ENCODE measurements at places on chromosomes 7 and 10.

DNA sequence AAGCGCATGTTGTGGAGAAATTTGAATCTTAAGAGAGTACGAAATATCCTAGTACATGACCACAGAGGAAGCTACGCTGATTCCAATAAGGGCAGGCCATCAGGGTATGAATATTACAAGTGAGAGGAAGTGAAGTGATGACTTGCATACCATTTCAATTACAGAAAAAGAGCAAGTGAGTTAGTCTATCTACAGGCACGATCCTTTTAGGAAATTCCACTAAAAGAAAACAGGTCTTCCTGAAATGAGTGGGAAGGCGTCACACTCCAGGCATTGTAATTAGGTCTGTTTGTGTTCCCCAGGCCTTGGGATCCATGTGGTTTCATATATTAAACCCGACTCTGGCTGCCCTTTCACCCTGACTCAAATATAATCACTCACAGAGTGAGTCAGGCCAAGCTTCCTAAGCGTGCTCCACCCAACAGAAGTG, 152.5 kb downstream of the SEMA3A start:
- no peak for DNase-seq

DNA sequence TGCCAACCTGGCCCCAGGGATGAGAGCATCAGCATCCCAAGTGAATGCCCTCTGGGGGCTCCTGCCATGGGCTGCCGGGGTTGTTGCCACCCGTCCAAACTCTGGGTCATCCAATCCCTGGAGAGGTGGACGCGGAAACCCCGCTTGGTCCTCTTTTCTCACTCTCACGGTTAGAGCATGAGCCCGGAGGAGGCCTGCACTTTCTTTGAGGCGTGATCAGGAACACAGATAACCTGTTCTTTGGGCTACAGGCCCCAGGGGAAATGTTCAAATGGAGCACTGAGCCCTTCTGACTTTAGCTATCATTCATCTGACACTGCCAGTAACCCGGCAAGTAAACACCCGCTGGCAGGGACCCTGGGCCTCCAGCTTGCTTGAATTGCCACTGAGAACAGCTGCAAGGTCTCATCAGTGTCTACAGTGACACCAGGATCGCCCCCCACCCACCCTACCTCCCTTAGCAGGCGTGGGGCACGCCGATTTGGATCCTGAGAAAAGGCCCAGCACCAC, 29.4 kb upstream of the SLF2 start:
- DNase-seq: no peak

DNA sequence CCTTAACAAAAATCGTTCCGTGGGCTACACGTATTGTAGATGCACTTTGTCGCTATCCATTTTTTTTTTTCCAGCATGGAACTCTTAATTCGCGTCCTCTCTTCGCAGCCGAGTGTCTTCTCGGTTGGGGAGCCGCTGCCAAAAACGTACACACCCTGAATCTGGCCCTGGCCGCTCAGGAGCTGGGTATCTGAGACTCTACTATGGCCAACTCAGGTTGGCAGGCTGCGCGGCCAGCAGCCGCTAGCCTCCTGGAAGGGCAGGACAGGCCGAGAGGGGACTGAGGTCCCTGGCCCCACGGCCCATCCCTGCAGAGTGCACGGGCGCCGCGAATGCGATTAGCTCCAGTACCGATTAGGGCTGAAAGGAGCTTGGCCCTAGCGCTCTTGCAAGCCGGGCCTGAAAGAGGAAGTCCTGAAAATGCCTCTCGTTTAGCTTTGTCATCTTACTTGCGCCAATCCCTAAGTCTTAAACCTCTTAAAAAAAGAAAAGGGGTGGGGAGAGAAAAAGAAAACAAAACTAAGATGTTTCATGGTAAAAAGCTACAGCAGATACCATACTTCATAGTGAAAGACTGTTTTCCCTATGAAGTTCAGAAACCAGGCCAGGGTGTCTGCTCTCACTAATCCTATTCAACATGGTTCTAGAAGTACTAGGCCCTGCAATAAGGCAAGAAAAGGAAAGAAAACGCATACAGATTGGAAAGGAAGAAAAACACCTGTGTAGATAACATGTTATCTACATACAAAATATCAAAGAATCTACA, 113.2 kb upstream of the RHEB start:
- DNase-seq: peak; percentile 30

DNA sequence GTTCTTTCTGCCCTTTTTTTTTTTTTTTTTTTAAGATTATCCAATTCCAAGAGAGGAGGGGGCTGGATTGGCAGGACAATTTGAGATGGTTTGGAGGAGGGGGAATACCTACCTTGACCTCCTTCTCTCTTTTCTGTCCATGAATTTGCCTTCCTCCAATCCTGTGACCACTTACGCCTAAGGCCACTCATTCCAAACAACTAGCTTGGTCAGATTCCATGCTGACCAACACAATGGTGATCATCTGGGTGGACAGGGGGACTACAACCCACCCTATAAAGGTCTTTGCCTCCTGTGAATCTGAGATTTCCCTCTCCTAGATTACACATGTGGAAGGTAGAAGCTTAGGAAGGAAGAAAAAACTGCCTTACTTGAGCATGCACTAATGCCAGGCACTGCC, 2.3 kb upstream of the LDB1 start:
- no peak for DNase-seq

- no peak for DNase-seq
These were observed 13.5 kb downstream of the LRRC20 start for GRCh38 chr10:70368774-70369482.

DNA sequence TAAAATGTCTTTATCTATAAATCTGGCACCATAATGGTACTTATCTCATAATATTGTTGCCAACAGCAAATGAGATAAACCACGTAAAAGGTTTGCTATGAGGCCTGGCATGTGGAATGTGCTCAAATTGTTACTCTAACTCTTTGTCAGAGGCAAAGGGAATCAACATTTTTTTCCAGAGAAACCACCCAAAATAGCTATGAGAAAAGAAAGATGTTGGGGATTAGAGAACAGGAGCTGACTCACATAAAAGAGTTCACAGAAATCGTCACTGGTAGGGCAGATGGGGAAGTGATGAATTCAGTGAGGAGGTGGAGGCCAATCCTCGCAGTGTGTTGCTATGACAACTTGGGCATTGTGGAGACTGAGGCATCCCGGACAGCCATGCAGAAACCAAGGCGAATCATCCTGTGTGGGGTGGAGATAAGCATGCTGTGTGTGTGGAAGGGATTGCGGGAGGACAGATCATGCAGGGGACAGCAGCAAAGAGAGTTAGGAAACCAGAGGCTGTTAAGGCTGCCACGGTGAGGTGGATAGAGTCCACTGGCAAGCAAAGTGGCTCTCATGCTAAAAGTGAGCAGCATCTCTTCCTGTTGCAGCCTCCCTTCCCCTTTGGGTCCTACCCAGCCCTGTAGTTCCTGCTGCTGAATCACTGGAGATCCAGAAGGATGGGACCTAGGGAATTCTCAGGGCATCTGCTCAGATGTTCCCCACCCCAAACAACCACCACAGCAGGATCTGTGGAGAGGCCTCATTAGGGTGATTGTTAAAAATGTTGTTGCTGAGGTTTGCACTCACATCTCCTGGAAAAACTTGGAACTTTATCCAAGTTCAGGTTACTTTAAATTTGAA, 103.9 kb downstream of the CUBN start:
- peak; percentile 67 for DNase-seq

DNA sequence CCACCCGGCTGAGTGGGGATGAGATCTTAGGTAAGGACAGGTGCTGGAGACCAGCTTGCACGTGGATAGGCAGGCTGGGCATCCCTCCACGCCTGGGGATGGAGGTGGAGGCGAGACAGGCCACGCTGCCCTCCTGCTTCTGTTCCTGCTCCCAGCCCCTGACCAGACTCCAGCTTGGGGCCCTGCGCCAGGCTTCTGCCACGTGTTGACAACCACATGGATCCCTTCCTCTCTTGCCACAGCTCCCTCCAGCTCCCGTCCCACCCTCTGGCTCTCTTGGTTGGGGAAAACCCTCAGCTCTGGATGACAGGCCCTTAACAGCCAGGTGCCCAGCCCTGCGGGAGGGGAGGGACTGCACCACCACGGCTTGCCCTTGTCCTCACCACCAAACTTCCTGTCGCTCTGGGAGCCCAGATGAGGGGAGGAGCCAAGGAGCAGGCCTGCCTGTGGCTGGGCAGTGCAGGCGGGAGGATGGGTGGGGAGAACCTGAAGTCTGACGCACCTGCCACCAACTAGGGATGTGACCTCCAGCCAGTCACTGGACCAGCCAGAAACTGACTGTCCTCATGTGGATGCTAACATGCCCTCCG, 36.0 kb downstream of the KCNH2 start:
- DNase-seq: peak; percentile 55

DNA sequence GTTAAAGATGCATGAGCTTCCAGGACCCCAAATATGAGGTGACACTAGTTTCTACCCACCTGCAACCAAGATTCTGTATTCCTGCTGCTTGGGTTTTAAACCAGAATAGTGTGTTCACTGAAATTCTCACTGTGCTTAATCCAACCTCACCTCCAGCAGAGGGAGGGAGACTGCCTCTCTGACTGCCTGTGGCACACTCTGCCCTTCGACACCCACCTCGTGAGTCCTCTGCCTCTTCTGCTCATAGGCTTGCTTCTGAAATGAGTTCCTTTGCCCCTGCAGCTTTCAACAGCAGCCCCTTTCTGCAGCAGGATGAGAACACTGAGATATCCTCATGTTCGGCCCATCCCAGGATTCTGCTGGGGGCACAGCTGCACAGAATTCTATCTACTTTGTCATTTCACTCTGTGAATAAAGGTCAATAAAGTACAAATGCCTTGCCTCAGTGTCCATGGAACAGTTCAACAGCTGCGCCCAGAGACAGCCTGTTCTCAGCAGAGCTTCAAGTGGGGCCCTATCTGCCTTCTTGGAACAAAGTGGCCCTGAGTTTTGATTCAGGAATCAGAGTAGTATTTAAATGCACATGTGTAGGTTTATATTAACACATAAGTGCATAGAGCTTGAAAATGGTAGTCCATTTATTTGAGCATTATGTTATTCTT, 632.5 kb downstream of the TNS3 start:
- no peak for DNase-seq

- no peak for DNase-seq
These were observed 16.8 kb downstream of the OSBPL3 start for GRCh38 chr7:24963218-24963617.

DNA sequence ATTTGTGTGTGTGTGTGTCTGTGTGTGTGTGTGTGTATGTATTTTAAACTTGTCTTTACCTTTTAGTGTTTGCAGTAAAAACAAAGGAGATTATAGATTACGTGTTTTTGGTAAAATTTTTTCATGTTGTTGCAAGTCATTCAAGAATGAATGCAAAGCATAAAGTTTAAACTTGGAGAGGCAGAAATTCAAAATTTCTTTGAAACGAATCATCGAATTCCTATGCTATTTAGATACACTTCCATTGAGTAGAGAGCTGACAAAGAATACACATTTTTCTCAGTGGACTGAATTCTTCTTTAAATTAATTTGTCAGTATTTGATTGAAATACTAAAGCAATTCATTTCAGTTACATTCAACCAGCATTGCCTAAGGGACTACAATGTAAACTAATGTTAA, 66.0 kb upstream of the HDAC9 start:
- no peak for DNase-seq

DNA sequence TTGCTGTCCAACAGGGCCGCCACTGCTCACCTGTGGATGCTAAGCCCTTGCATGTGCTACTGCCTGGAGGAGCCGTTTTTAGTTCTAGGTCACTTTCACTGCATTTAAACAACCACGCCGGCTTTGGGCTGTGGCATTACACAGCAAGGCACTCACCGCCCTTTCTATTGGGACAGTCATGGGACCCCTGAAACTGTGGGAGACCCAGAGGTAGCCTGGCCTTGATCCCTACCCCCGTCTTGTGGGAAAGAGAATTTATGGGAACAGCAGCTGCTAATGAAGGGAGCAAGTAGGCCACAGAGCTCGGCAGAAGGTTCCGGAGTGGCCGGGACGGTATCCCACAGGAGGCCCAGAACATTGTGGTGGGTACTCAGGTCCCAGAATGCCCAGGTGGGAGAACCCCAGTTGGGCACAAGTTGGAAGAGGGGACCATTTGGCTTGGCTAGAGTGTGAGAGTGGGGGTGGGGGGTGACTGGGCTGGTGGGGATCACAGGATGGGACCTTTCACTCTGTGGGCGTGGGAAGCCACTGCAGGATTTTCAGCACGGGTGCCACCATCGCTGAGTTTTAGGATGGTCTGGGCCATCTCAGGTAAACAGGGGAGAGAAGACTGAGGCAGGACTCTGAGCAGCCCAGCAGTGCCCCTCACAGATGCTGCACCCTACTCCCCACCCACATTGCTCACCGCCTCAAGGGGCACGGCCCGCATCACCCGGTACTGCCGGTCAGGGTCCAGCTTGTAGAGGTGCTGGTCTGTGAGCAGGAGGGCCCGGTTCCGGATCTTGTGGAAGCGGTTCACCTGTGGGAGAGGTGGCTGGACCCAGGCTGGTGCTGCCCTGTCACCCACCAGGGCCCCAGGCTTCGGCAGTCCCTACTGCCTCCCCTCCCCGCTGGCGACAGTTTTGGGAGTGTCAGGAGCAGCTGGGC, 15.2 kb downstream of the MYO1G start:
- DNase-seq: no peak

- DNase-seq: no peak
These were observed 69.7 kb upstream of the ANTXRL start for GRCh38 chr10:46216836-46217751.

DNA sequence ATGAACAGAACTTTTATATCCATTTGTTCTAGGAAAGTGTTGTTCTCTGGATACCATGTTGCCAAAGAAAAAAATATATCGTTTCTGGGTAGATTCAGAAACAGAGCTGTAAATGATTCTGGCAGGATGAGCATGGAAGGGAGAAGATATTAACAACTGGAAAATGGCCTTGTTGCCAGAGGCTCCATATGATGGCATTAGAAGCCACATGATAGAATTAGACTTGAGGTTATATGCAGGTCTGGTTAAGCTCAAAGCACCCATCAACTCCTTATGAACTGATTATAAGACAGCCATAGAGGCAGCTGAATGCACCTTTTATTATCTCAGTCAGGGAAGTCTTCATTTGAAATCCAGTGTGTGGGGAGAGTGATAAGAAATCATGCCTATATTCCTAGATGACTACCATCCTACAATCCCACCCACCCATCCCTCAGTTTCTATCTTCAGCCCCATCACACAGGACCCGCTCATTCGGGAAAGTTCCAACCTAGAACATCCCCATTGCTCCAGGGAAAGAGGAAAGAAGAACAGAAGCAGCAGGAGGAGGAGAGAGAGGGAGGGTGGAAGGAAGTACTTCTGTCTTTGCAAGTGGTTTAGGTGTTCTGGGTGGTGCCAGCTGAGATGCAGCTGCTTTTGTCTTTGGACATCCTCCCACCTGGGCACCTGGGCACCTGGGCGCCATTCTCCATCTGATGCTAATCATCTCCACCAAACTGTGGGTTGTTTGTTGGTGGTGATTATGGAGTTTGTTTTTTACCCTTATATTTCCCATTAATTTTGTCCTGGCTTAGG, 25.5 kb upstream of the TRIL start:
- no peak for DNase-seq

GRCh38 chr7:18978108-18978495, 139.3 kb downstream of the TWIST1 start:
- DNase-seq: no peak

GRCh38 chr10:132395704-132396493, 1.1 kb upstream of the PWWP2B start:
- DNase-seq: no peak

GRCh38 chr10:98215373-98215772, 52.6 kb downstream of the LOXL4 start:
- no peak for DNase-seq
